Testis (tissue), 5 donors: ENCODE measurements at places on chromosomes 12 and 14. TPM values are rescaled to one million over a fixed set of nuclear protein-coding genes. Genes with fewer than 3 reads are reported as not detected.

GRCh38 chr12:102478405-102479098, 1.8 kb downstream of the IGF1 start:
- DNase-seq: no peak

HOXC13 gene
- 0.87 TPM for total RNA-seq

PRB2 gene
- total RNA-seq: not detected

HOXC5 gene
- total RNA-seq: 1.9 TPM

DNA sequence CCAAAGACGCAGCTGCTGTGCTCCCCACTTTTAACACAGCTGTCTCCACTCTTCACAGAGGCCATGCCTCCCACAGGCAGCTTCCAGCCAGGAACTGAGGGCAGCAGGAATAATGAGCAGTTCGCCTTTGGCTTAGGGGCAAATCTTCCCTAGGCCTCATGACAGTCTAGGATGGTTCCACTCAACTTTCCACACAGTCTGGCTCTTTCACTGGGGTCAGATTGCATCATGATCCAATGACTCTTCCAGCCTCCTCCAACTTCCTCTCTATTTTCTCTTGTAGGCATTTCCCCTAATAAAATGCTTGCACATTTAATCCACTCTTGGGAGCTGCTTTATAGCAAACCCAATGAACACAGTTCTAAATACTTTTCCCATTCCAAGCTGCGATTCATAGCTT, 271.6 kb upstream of the ATP2B1 start:
- no peak for DNase-seq
